Epithelial cell of proximal tubule (primary cell): ENCODE measurements at places on chromosomes 5 and 9.

- no peak for DNase-seq
These were observed 244.5 kb downstream of the MLLT3 start for GRCh38 chr9:20377790-20378189.

- DNase-seq = no peak
These were observed 145.7 kb downstream of the SEMA6A start for GRCh38 chr5:116428966-116429365.

DNA sequence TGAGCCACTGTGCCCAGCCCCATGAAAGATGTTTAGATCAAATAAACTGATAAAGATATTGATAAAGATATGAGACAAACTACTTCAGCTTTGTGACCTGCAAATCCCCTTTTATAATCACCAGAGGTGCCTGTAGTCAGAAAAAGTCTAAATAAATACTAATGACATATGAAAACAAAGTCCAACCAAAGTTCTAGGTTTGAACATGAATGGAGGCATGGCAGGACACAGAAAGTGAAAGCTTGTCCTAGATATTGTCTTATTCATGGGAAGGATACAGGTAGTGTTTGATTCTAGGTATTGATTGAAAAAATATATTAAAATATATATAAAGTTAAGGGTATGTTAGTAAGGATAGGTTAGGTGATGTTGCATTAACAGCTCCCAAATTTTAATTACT lies 24.6 kb upstream of the PSAT1 start:
- DNase-seq = no peak

DNA sequence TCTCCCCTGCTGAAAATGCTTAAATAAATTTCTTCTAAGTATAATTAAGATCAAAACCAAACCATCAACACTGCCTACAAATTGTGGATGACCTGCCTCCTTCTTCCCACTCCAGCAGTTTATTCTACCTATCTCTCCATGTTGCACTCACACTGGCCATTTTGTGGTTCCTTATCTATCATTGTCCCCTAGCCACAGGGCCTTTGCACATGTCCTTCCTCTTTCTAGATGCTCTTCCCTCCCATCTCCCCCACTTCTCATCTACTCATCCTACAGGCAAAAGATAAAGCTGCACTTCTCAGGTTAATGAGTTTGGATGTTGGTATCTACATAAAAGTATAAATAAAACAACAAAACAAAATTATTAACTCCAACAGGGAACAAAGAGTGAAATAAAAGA lies 70.6 kb upstream of the CCNG1 start:
- DNase-seq = no peak

DNA sequence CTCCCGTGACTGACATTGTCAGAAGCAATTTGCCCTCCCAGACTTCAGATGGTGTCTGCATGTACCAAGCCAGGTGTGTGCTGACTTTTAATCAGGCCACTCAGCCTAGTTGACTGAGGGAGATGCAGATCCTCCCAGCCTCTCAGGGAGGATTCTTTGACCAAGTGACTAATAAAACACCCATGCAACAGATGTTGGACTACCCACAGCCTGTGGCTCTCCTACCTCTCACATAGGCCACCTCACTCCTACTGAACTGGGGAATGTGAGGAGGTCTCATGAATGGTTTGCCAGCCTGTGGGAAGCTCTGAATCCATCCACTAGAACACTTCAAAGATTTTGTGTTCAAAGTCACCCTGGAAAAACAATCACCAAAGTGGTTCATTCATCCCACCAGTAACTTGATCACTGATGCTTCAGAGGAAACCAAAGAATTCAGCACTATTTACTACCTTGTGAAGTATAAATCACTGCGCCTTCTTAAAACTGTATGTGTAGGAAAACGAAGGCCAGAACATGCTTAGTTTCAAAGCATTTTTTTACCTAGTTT lies 80.1 kb downstream of the ESM1 start:
- DNase-seq = no peak

DNA sequence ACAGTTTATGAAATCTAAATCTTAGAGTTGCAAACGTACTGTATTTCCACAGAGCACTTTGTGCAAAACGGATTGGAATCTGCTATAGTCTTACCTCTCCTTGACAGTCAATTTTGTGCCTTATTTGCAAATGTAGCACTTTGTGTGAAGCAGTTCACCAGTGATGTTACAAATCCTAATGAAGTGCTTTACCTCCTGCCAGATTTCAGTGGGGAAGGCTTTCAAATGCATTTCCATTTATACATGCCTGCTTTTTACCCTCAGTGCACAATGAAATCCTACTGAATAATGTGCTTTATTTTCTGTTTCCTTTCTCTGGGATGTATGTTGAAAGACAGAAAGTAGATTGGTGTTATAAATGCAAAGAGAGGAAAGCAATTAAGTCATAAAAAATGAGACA lies 2141.6 kb upstream of the C9orf72 start:
- DNase-seq = no peak

DNA sequence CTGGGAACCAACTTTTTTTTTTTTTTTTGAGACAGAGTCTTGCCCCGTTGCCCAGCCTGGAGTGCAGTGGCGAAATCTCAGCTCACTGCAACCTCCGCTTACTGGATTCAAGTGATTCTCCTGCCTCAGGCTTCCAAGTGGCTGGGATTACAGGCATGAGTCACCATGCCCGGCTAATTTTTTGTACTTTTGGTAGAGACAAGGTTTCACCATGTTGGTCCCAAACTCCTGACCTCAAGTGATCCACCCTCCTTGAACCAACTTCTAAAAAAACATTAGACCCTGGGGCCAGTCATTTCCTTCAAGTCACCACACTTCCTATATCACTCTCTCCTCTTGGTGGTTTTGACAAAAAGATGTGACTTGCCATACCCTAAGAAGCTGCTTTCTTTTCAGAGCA lies 10.9 kb upstream of the SHROOM1 start:
- DNase-seq = no peak

DNA sequence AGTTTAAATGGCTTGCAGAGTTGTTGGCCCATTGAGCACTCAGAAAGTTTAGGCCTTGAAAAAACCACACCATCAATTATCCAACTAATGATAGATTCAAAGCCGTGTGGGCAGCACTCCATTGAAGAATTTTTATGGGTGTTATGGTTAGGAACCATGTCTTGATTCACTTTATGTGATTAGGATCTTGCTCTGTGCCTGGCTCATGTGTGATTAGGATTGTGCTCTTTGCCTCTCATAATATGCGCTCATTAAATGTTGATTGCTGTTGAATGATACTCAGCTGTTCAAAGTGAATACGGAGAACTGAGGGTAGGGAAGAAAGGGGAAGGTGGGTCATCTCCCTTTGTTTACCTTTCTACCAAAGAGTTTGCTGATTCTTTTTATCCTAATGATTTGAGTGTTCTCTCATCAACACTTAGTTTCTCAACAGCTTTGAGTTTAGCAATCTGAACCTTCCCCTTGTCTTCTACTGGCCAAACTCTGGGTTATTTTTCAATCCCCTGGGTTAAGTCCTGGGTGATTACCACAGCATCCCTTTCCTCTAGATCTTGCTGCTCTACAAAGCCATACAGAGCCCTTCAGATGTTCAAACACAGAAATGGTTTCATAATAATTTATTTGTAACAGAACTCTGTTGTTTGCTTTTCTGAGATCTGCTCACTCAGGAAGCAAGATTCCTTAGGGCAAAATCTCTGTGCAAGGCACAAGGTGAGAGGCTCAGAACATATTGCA lies 668.8 kb upstream of the RGMB start:
- DNase-seq = no peak

- no peak for DNase-seq
These were observed 296.7 kb upstream of the PANK3 start for GRCh38 chr5:168875832-168876231.

DNA sequence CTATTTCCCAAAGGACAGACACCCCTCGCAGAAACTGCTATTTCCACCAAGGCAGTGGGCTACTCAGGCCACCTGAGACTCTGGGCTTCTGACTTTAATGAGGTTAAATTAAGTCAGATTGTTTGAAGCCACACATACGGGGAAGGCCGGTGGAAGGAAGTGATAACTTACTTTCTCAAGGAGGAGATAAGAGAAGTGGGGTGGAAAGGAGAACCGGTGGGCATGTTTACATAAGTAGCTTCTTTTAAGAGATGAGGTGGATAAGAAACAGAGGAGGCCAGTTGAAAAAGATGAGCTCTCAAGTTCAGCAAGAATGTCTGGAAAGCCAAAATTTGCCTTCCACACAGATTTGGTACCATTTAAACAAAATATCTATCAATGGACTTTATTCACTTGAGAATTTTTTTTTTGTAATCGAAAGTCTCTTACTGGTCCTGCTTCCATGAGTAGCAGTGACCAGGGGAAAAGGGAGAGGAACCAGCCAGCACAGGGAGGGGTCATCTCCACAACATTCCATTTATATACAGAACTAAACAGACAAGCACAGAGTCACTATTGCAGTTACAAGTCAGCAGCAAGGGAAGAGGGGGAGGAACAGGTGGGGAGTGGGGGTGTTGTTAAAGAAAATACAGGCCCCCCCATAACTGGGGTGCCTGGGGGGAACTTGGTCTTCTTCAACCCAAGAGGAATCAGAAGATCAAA lies 20.0 kb downstream of the CCDC125 start:
- DNase-seq = no peak

DNA sequence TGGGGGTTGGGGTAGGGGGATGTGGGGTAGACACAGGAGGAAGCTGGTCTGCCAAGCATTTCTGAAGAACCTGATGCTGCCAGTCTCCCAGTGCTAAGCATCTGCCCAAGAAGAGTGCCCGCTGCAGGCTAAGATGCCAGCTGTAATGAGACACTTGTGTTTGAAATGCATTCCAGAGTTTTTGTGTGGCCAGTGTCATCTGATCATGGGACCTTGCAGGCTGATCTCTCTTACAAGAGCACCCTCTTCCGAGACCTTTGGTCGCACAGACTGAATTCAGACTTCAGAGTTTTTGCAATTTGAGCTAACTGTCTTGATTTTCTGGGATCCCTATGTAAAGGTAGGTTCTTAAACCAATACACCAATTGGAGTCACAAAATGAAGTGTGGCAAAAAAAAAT lies 58.1 kb downstream of the DENND1A start:
- no peak for DNase-seq

- no peak for DNase-seq
These were observed 4.7 kb downstream of the CCIN start for GRCh38 chr9:36173861-36174260.

GRCh38 chr5:18276939-18277338 lies 642.7 kb downstream of the TAF11L14 start:
- no peak for DNase-seq

DNA sequence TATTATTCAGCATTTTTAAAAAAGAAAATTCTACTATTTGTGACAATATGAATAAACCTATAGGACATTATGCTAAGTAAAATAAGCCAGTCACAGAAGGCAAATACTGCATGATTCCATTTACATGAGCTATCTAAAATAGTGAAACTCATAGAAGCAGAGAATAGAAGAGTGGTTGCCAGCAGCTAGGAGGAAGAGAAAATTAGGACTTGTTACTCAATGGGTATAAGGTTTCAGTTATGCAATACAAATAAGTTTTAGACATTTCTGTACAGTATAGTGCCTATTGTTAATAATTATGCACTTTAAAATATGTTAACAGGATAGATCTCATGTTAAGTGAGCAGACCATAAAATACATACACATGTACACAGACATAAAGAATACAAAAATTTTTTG lies 73.8 kb upstream of the SPINK5 start:
- DNase-seq = no peak

GRCh38 chr5:69416180-69416579 lies 1.3 kb downstream of the MARVELD2 start:
- no peak for DNase-seq

GRCh38 chr9:136526625-136527066 lies 19.2 kb downstream of the NOTCH1 start:
- DNase-seq = no peak

GRCh38 chr9:9719373-9720112 lies 893.3 kb downstream of the PTPRD start:
- DNase-seq = no peak
